ENCODE measurements at places on chromosomes 3 and 15.

DNA sequence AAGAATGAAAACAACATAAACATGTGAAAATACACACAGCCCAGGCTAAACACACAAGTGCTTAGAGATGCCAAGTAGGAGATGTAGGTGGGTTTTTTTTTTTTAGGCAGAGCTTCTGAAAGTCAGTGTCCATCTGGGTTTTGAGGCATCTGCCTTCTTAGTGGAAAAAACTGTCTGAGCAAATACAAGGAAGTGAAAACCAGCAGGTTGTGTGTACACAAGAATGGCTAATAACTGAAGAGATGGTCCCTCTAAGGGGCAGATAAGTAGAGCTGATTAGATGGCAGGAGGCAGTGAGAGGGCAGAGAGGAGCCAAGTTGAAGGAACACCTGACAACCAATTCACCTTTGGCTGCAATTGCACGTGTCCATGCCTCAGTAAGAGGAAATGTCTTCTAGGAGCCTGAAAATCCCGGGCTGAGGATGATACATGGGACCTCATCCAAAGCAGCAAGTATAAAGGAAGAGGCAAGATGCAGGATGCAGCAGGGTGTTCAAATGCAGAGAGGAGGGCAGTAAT, 34.9 kb downstream of the CYP19A1 start:
- DNase-seq = no peak

DNA sequence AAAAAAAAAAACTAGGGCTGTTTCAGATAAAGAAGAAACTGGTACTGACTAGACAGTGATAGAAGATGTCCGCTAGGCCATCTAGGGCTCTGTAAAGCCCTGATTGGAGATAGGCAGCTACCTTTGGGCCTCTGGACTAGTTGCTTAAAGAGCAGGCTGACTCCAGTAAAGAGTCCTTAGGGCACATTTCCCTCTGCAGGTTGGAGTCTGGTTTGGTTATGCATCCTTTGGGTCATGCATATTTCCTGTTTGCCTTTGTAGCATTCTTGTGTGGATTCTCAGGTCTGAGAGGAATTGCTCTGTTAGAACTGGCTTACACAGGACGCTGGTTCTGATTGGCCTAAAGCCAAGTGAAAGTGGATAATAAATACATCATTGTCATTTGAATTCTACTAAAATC, 165.5 kb upstream of the LRRN1 start:
- DNase-seq = no peak

DNA sequence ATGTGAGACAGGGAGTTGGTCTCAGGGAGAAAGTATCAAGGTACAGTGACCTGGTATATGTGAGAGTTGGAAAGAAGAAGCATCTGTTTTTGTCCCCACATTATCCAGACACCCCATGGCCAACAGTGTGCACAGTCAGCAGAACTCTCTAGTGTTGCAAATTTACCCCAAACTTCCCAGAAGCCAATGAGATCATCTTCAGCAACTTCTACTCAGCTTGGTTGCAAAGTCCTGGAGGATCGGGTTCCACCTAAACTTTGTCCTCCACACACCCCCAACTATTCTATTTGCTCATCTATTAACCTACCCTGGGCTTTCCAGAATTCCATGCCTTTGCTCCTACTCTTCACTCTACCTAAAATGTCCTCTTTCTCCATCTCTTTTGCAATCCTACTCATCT, 15.7 kb downstream of the RBSN start:
- no peak for DNase-seq

- no peak for DNase-seq
These were observed 10.3 kb downstream of the DZIP3 start for GRCh38 chr3:108599677-108600409.

- DNase-seq = no peak
These were observed 32.2 kb downstream of the SLC41A3 start for GRCh38 chr3:126051741-126052140.

- DNase-seq = no peak
These were observed 5.1 kb downstream of the FSIP1 start for GRCh38 chr15:39777496-39777895.

DNA sequence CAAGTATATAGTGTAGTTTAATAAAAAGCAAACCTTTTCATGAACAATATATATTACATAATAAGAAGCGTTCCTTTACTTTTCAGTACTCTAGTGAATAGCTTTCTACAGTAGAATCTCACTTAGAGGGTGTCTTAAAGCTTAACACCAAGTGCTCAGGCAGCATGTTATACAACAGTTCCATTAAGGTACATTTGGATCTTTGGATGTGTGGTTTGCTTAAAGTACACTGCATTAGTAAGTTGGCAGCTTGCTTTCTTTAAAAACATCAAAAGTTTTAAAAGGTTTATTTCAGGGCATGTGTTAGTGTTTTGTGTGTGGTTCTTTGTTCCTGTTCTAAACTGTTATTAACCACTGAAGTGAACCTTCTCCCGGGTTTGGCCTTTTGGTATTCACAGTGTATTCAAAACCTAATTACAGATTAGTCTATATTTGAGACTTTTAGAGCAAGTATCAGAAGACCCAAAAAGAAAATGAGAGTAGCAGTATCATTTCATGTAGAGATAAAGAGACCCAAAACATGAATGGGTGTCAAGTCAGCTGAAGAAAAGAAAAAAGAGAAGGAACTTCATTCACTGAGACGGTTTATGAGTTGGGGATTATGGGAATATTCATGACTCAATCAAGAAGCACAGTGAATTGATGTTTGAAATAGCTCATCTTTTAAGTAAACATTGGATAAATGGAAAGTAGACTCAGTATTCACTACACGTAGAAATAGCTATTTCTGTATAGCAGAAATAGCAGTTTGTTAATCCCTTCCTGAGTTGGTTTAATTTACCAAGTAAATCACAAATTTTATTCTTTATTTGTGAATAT, 93.9 kb downstream of the OPA1 start:
- no peak for DNase-seq

- no peak for DNase-seq
These were observed 306.7 kb downstream of the TIGIT start for GRCh38 chr3:114600571-114600970.

DNA sequence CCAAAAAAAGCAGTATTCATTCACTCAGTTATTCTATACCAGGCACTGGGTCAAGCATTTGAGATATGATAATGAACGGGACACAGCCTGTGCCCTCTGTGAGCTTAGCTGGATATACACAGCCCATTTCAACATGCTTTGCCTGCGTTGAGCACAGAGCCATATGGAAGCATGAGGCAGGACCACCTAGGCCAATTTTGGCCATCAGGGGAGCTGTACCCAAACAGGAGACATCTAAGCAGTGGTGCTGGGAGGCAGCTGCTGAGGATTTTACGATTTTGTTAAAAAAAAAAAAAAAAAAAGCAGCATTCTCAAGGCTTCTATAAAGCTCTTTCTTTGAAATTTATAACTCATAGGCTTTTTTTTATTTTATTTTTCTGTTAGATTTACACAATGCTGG, 87.2 kb upstream of the SLC2A2 start:
- DNase-seq = no peak

DNA sequence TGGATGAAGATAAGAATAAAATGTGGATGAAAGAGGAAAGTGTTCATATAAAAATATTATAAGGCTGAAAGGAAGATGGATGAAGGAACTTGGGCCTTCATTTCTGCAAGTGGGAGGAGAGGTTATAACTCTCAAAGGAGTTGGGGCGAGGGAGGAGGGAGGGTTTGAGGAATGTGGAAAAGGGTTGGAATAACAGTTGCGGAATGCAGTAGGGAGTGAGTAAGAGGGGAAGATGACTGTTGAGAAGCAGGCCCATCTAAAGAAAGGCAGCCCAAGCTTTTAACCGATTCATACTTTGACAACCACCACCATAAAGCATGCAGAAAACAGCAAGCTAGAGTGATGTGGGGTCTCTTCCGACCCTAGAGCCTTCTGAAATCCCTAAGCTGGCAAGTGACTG, 8.3 kb upstream of the TM4SF4 start:
- no peak for DNase-seq

DNA sequence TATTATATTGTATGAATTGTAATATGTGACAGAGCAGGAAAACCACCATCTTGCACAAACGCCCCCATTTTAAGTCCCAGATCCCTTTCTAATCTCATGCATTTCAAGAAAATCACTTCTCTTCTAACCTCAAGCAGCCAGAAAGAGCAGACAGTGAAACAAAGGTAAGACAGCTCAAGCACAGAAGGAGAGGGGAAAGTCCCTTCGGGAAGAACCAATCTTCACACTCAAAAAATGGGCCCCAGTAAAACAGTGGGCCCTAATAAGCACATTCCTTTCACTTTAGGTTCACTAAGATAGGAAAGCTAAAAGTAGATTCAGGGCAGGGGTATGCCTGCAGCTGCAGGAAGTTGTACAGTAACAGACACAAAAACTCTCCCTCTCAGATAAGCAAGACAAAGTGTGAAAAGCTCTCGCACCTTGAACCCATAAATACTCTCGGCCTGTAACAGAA, 1268.7 kb downstream of the SI start:
- DNase-seq = no peak

DNA sequence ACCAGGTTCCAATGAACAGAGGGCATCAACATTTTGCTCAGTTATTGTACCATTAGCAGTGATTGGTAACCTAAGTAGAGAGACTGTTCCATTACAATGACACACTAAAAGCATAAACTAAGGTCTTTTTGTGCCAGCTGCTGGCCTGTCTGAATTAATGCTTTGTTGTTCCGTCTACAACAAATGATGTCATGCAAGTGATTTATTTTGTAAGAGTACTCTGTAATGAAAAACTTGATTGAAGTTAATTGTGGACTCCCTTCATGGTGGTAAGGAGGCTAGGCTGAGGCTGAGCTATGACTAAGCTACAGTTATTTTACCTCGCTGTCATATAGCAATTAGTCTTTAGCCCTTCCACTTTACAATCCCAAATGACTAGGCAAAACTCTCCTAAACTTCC, 23.2 kb downstream of the RCN2 start:
- DNase-seq = no peak

DNA sequence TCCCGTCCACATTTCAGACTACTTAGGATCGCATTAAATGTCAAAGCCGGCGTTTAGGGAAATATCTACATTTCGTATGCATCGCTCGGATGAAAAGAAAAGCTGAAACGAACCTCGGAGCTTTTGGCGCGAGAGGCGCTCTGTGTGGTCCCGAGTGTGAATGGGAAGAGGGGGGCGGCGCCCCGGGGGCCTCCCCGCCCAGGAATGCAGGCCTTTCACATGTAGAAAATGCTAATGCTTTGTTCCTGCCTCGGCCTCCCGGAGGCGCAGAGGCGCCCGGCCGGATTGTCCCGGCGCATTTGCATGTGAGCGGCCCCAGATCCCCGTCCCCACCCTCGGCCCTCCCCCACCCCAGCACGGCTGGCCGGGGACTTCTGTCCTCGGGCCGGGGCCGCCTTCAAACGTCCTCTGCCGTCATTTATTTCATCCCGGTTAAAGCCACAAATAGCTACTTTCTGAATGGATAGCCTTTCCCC, 37.0 kb upstream of the TRIM71 start:
- no peak for DNase-seq

DNA sequence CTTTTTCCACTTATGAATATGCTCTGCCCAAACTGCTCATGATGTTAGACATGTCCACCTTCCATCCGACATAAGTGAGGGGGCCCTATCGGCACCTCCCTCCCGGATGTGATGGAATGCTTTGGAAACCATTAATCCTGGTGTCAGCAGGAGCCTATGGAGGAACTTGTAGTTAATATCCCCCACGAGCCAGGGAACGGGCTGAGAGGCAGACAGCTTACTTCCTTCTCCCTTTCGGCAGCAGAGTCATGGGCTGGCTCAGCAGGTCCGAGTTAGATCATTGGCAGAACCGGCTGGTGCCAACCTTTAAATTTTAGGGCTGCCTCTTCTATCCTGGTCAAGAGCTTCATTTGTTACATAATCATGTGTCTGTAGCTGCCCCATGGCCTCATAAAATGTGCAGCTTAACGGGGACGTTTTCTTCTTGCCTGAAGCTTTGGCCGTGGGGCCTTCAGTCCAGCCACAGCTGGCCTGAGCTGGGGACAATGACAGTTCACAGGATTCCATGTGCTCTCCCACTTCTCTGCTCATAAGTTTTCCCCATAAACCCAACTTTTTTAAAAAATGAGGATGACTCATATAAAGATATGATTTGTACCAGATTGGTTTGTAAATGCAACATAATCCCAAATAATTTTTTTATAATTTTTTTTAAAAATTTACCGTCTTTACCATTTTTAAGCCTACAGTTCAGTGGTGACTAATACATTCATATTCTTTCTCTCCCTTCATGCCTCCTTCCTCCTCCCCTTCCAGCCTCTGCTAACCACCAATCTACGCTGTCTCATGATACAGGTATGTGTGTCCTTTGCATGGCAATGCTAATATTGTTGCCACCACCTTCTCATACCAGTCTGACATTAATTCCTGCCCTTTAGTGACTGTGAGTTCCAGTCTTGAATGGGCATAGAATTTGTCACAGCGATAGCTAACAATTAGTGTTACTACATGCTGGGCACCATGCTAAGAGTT, 62.2 kb upstream of the RGMA start:
- DNase-seq = no peak

DNA sequence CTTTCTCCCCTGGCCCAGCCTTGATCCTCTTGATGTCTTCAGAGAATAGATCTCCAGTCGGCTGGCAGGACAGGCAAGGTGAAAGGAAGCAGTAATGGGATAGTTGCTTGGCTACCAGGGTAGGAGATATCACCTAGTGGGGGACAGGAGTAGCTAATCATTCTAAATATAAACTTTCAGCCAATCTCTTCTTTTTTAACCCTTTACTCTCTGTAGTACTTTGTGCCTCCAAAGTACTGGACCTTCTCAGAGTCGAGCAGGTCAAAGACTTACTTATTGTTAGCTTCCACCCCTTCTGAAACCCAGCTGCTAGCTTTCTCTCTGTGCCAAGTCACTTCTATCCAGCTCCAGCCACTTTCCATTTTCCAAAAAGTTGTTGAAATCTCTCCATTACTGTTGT, 43.4 kb upstream of the FILIP1L start:
- no peak for DNase-seq

- no peak for DNase-seq
These were observed 275.5 kb downstream of the VPS13C start for GRCh38 chr15:61784734-61785133.

DNA sequence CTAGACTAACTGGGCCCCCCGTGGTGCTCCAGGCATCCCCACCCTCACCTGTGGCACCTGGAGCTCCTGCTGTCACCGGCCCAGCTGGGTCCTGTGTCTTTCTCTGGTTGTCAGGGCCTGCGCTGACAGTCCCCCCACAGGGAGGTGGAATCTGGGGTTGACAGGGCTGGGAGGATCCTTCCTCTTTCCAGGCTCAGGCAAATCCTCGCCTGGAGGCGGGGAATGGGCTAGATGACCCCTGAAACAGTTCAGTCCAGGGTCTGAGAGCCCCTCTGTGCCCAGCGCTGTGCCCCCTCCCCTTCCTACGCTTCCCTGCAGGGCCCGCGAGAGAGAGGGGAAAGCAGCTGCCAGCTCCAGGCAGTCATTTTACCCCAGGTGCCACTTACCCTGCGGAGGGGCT, 50.1 kb upstream of the MCF2L2 start:
- no peak for DNase-seq
